ENCODE measurements at places on chromosomes 6 and 20. TPM values are rescaled to one million over a fixed set of nuclear protein-coding genes. Genes with fewer than 3 reads are reported as not detected.
A peak's percentile ranks its signal among the peaks of the same experiment; 100 is the strongest.

- DNase-seq = no peak
- no peaks in the 10 kb centered on the region for H3K27me3 ChIP-seq
- H3K27ac ChIP-seq = no peak overlapping the region
- peaks cover 3% of the 10 kb centered on the region for H3K4me1 ChIP-seq
- no peak overlapping the region for H3K4me3 ChIP-seq
Measured at GRCh38 chr6:57087916-57088315, 2.1 kb upstream of the ZNF451 start.

- H3K27me3 ChIP-seq = no peaks in the 10 kb centered on the region
- peak overlapping the region; percentile 23 for H3K4me3 ChIP-seq
- H3K27ac ChIP-seq = no peak overlapping the region
- no peaks in the 10 kb centered on the region for H3K36me3 ChIP-seq
- H3K4me1 ChIP-seq = peaks cover 26% of the 10 kb centered on the region
Measured at GRCh38 chr6:37777272-37777834, 42.2 kb upstream of the ZFAND3 start.

GRCh38 chr6:115932481-115932880 lies 128.2 kb downstream of the FRK start:
- no peak overlapping the region for H3K4me3 ChIP-seq
- no peaks in the 10 kb centered on the region for H3K27me3 ChIP-seq
- H3K4me1 ChIP-seq = no peaks in the 10 kb centered on the region
- no peaks in the 10 kb centered on the region for H3K36me3 ChIP-seq
- no peak for DNase-seq
- H3K27ac ChIP-seq = no peak overlapping the region

GRCh38 chr6:149711711-149712110 lies 6.2 kb downstream of the LATS1 start:
- H3K27ac ChIP-seq = no peak overlapping the region
- no peak overlapping the region for H3K4me3 ChIP-seq
- H3K27me3 ChIP-seq = no peaks in the 10 kb centered on the region
- H3K4me1 ChIP-seq = peaks cover 16% of the 10 kb centered on the region

Gene PTK6
- total RNA-seq = 0.17 TPM

DNA sequence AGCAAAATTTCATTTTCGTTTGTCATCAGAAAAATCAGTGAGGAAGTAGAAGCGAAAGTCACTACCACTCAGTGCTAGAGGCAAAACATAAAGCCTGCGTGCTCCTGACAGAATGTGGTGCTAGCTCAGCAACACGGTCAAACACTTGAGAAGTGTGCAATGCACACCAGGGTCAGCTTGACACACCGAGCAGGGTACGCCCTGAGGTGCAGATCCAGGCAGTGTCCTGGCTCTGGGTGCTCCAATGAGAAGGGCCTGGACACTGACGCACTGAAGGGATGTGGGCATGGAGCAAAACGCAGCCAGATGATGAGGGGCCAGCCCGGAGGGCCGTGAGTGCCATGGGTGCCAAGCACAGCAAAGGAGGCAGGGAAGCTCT lies 5.9 kb downstream of the RNASET2 start:
- H3K27ac ChIP-seq = no peak overlapping the region
- H3K36me3 ChIP-seq = no peaks in the 10 kb centered on the region
- no peak for DNase-seq

DNA sequence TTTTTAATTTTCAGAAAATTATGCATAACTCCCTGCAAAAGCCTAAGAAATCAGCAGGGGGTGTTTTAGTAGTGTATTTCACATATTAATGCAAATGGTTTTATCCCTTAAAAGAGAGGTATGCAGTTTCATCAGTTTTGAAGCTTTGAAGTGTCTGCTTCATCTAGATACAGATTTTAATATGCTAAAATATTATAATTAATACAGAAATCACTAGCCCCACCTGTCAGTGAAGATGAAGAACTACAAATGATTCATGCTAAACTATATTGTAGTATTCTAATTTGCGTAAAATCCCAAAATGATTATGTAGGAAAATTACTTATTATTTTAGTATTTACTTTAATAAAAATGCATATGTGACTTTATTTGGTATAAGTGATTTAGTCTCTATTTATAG lies 2.9 kb upstream of the TFB1M start:
- H3K27me3 ChIP-seq = no peaks in the 10 kb centered on the region
- no peak overlapping the region for H3K27ac ChIP-seq
- H3K36me3 ChIP-seq = peaks cover 5% of the 10 kb centered on the region
- DNase-seq = no peak

DNA sequence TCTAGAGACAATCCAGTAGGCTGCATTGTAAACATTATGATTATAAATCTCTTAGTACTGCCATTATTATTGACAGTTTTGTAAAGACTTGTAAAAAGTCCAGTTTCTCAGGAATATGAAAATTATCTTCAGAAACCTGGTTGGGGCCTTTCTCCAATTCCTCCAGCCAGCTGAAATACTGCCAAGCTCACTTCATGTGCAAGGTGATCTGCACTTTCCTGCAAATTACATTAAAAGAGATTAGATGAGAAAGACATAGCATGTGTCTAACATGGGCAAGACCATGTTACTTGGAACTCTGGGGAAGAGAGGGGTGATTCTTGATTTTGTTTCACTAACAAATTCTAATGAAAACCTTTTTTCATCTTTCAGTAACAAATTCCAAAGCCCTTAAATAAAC lies 24.0 kb downstream of the PGM3 start:
- H3K4me3 ChIP-seq = no peak overlapping the region
- H3K4me1 ChIP-seq = no peaks in the 10 kb centered on the region
- H3K27ac ChIP-seq = no peak overlapping the region
- H3K36me3 ChIP-seq = peaks cover 41% of the 10 kb centered on the region
- H3K27me3 ChIP-seq = no peaks in the 10 kb centered on the region
- no peak for DNase-seq

Gene SLC22A7
- total RNA-seq = not detected

Gene BHLHE23
- 0.38 TPM for total RNA-seq

- H3K36me3 ChIP-seq = peaks cover 49% of the 10 kb centered on the region
- H3K27ac ChIP-seq = no peak overlapping the region
- no peak for DNase-seq
Measured at GRCh38 chr6:158591134-158591809, 31.4 kb downstream of the TMEM181 start.

Gene CTCFL
- total RNA-seq = 0.82 TPM

GRCh38 chr20:1338096-1338495 lies 9.2 kb upstream of the SDCBP2 start:
- no peaks in the 10 kb centered on the region for H3K4me1 ChIP-seq
- H3K27ac ChIP-seq = no peak overlapping the region
- H3K27me3 ChIP-seq = no peaks in the 10 kb centered on the region
- no peak overlapping the region for H3K4me3 ChIP-seq

DNA sequence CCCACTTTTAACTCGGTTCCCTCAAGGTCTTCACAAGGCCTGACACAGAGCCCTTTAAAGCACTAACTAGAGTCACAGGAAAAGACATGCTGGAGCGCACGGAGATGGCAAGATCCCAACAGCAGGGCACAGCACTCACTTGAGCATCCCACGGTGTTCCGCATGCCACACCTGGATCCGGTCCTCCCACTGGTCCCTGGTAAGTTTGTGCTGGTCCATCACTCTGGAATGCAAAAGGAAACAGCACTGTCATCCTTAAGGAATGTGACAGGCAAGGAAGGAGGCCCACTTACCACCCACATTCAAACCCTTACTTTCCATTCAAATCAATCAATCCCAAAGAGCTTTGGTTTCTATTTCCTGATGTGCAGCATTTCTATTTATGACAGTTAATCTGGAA lies 34.7 kb downstream of the EZR start:
- DNase-seq = no peak
- no peak overlapping the region for H3K27ac ChIP-seq
- H3K4me3 ChIP-seq = no peak overlapping the region
- no peaks in the 10 kb centered on the region for H3K4me1 ChIP-seq

DNA sequence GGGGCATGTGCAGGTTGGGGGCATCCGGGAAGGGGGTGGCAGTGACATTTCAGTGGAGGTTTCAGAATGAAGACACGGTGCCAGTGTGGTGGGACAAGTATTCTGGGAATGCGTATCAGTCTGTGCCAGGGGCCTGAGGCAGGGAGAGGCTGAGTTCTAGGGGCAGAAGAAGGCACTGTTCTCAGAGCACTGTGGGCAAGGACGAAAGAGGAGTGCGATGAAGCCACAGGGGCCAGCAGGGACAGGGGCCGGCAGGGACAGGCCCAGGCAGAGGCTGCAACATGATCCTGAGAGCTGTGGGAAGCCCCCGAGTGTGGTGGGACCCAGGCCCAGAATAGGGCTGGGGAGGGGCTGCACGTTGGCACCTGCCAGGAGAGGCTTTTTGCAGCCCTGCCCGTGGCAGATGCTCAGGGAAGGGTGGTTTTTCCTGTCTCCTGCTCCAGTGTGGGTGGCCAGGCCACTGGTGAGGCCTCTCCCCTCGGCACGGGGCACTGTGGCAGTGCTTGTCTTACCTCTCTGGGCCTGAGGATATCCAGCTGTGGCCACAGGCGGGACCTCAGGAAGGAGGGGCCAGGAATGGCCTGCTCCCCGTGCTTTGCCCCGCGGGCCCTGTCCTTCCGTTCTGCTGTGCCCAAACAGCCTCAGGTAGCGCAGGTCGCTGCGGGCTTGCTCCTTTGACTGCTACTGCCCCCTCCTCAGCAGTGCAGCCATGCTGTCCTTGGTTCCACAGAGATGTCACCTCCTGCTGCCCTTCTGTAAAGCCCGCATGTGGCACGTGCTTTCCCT lies 10.0 kb downstream of the ENTPD6 start:
- no peak overlapping the region for H3K27ac ChIP-seq
- H3K4me1 ChIP-seq = peaks cover 10% of the 10 kb centered on the region
- DNase-seq = no peak
- no peaks in the 10 kb centered on the region for H3K36me3 ChIP-seq
- H3K4me3 ChIP-seq = no peak overlapping the region

Gene NRSN1
- 0.78 TPM for total RNA-seq

Gene TRIM40
- not detected for total RNA-seq

- no peaks in the 10 kb centered on the region for H3K36me3 ChIP-seq
- no peak for DNase-seq
- no peak overlapping the region for H3K27ac ChIP-seq
- H3K4me3 ChIP-seq = no peak overlapping the region
Measured at GRCh38 chr6:20577173-20577688, 43.0 kb downstream of the CDKAL1 start.

Gene NHLRC1
- total RNA-seq = 0.58 TPM

DNA sequence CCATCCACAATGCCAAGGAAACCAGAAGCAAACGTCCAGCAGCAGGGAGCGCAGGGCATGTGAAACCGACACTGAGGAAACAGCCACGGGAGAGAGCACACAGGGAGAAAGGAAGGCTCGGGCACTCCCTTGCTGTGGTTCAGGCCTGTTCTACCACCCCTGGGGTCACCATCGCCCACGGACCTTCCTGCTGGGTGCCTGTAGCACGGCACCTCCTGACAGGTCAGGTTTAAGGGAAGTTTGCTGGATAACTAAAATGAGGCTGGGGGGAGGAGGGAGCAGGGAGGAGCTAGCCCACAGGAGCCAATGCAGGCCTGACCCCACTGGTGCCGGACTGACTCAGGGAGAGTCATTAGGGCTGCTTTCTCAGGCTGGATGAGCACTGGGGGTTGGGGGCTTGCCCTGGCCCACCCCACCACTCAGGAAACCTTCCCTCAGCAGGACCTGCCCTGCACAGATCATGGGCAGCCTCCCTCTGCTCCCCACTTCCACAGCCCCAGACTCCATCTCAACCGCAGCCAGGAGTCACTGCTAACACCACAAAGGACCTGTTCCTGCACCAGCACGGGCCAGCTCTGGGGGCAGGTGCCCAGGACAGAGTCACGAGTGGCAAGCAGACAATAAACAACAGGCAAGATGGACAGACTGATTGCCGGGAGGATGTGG lies 2.3 kb downstream of the UCKL1 start:
- no peaks in the 10 kb centered on the region for H3K27me3 ChIP-seq
- no peaks in the 10 kb centered on the region for H3K36me3 ChIP-seq
- no peak overlapping the region for H3K4me3 ChIP-seq
- no peak overlapping the region for H3K27ac ChIP-seq
- peaks cover 25% of the 10 kb centered on the region for H3K4me1 ChIP-seq

Gene CCM2L
- total RNA-seq = 5.5 TPM
